ENCODE measurements at places on chromosomes 16 and 17.
A peak's percentile ranks its signal among the peaks of the same experiment; 100 is the strongest.

GRCh38 chr17:34797720-34798119 lies 163.5 kb downstream of the CCT6B start:
- DNase-seq = peak; percentile 39

DNA sequence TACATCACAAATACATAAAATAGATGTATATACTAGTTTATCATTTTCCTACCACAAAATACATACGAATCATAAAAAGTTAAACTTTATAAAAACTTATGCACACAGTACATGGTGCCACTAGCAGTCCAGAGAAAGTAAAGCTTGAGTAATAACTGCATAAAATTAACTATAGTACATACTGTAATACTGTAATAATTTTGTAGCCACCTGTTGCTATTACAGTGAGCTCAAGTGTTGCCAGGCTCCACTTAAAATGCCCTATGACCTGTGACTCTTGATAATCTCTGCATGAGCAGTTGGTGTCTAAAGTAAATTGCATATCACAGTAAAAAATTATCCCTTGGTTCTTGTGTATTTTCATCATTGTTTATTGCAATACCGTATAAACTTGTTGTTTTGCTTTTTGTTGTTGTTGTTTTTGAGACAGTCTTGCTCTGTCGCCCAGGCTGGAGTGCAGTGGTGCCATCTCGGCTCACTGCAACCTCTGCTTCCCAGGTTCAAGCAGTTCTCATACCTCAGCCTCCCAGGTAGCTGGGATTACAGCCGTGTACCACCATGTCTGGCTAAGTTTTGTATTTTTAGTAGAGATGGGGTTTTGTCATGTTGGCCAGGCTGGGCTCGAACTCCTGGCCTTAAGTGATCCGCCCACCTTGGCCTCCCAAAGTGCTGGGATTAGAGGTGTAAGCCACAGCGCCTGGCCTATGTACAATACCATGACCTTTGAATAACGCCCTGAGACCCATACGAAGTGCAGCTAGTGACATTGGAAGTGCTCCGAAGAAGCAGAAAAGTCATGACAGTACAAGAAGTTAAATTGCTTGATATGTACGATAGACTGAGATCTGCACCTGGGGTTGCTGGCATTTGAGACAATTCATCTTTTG lies 6.6 kb downstream of the LUC7L3 start:
- no peak for DNase-seq

- no peak for DNase-seq
Measured at GRCh38 chr17:9020824-9021157, 519 bp upstream of the NTN1 start.

- no peak for DNase-seq
Measured at GRCh38 chr16:17723531-17724134, 252.9 kb upstream of the XYLT1 start.

- DNase-seq = peak; percentile 16
Measured at GRCh38 chr16:495127-495748, 32.3 kb upstream of the CAPN15 start.

DNA sequence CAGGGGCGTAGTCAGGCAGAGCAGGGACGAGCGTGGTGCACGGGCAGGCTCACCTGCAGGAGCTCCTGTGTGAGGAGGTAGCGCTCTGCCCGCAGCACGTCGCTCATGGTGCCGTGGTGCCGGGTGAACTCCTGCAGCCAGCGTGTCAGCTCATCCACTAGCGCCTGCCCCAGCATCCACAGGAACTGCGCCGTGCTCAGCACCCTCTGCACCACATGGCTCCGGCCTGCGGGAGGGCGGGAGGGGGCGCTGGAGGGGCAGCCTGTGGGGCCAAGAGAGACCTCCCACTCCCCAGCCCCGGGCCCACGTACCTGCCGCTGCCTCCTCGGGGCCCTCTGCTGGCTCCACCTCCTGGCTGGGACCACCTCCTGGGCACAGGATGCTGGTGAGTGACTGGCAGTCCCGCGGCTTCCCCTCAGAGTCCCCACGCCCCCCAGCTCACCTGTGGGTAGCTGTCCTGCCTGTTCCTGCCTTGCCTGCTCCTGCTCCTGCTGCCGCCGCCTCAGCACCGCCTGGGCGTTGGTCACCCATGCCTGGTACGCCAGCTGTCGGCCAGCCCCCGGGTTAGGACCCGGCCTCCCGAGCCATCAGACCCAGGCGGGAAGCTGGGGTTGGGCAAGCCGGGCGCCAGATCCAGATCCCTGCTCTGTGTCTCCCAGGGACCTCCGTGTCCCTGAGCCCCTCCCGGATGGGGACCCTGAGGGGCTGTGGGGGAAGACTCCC lies 16.6 kb downstream of the CTU2 start:
- no peak for DNase-seq

- DNase-seq = no peak
Measured at GRCh38 chr17:34166352-34166751, 88.7 kb upstream of the CCL2 start.

GRCh38 chr16:19660432-19660831 lies 57.6 kb downstream of the KNOP1 start:
- DNase-seq = no peak

- no peak for DNase-seq
Measured at GRCh38 chr16:25040543-25040942, 25.4 kb upstream of the ARHGAP17 start.

DNA sequence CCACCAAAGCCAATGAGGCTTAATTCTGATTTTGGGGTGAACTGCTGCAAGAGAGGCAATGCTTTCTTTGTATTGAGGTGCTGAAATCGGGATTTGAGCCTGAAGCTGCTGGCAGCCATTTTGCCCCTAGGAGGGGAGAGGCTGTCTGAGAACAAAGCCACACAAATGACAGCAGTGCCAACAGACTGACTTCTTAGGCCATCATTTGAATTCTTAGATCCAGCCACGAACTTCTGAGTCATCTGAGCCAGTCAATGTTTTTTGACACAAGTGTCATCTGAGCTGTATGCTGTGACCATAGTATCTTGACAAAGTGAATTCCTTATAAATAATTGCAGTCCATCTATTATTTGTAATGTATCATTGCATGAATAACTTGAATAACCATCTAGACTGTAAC lies 29.0 kb downstream of the HYDIN start:
- DNase-seq = no peak

- DNase-seq = peak; percentile 63
Measured at GRCh38 chr17:76558198-76559095, 18.6 kb downstream of the PRCD start.

- no peak for DNase-seq
Measured at GRCh38 chr17:75828741-75829140, 15.5 kb downstream of the UNC13D start.

DNA sequence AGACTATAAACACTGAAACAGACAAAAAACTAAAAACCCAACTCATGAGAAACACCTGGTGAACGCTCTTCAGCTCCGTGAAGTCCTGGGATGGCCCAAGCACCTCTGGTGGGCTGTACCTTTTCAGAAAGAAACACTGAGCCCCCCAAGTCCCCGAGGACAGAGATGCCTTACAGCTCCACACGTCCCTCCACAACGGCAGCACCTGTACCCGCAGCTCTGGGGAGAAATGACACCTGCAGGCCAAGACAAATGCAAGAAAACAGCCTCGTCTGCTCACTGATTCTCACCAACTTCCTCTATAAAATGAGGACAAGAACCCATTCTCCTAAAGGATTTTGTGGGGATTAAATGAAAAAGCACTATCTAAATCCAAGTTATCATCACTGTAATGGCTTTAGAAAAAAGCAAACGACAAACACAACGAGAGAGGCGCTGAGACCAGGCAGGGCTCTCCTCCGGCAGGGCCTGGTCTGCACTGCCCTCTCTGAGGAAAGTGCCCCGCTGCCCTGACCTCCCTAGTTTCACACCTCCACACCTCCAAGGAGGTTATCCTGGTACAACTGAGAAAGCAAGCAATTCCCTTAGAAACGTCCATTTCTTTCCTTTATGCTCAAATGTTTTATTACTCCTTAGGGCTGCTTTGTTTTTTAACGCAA lies 114.9 kb downstream of the ZNF778 start:
- DNase-seq = no peak

DNA sequence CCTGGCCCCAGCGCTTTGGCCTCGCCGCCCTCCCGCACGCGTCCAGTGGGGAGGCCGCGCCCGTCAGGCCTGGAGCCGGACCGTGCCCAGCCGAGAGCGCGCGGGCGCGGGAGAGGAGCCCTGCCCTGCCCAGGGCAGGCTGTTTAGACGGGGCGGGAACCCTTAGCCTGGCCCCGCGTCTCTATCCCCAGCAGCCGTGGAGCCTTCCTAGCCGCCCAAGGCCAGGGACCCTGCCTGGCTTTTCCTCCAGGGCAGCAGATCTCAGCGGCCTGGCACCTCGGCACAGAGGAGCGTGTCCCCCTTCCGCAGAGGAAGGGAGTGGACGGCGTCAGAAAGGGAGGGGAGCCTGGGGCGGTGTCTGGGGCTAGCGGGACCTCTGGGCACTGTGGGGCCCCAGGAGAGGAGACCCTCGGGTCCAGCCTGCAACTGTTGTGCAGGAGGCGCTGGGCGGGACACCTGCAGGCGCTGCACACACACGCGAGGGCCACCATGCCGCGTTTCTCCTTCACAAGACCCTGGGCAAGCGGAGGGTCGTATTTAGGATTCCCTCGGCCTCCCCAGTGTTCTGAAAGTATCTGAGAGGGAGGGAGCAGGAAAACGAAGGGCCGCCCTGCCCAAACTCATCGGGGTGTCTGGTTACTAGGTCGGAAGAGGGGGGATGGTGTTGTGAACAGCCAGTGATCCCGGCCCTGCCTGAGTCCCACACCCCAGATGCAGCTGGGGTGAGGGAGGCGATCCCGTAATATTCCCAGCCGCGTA lies 2.3 kb upstream of the NPTX1 start:
- no peak for DNase-seq

DNA sequence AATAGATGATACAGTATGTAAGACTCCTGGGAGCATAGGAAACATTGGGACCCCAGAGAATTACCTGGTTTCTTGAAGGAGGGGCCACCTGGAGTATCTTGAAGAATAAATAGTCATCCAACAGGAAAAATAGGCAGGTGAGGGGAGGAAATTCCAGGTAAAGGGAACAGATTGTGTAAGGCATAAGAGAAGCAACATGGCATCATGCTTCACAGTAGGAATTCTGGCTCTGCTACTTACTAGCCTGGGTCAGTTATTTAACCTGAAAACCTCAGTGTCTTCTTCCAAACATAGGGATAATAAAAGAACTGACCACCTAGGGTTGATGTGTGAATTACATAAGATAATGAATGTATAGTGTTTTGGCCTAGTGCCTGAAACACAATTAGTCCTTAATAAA lies 122.1 kb downstream of the CA10 start:
- no peak for DNase-seq

GRCh38 chr16:76947749-76948148 lies 243.2 kb upstream of the MON1B start:
- no peak for DNase-seq

- DNase-seq = no peak
Measured at GRCh38 chr16:67269766-67270165, 9.6 kb upstream of the PLEKHG4 start.

DNA sequence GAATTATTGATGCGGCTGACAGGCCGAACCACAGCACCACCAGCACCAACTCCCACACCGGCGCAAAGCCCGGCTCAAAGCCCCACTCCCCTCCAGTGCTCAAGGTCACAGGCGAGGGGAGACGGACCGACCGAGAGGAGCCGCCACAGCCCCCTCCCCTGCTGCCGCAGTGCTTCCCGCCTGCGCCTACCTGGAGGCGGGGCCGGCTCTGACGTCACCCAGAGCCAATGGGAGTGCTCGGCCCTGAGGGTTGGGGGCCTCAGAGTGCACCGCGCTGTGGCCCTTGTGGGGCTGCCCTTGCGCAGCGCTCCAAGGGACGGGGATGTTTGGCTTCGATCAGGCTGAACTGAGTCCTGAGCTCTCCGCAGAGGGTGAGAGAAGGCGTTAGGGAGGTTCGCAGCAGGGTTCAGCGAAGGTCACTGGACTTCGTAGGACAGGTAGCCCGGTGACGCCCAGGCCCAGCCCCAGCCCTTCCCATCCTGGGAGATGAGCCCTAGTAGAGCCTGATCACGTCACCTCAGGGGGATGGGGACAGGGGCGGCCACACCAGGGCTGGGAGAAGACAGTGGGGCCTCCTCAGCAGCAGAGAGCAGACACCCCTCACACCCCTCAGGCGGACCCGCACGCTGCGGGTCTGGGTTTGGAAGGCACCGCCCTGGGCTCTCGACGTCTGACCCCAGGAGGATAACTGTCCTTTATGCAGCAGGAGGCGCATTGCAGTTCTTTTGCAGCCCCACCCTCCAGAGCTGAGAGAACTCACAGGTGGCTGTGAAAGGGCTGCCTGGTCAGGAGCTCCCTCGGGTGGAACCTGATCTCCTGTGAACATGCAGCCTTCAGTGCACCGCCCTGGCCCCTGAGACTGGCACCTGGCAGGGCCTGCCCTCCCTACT lies 1.5 kb downstream of the NDRG4 start:
- no peak for DNase-seq

DNA sequence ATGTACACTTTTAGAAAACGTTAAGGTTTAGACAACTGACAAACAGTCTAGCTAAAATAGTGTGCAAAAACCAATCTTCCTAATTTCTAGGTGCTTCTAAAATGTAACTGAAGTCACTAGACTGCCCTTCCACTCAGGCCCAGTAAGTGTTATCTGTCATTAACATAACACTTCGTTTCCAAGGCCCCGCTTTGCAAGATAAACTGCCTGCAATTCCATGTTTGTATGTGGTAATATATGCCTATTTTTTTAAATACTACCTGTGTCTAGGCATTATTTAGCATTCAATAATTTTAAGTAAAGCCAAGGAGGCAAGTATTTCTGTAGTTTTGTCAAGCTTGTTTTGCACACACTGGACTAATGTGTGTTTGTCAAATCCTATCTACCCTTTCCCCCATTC lies 3.2 kb downstream of the USP32 start:
- peak; percentile 86 for DNase-seq

DNA sequence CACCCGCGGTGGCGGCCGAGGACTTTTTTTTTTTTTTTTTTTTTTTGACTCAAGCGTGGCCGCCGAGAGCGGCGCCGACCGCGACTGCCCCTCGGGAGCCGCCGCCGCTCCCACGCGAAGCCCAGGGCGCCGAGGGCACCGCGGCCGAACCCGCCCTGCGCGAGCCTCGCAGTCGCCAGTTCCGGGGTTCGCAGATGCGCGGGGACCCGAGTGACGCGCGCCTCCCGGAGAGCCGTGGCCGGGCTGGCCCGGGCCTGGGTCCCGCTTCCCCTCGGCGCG lies 1.1 kb downstream of the METRNL start:
- DNase-seq = no peak

DNA sequence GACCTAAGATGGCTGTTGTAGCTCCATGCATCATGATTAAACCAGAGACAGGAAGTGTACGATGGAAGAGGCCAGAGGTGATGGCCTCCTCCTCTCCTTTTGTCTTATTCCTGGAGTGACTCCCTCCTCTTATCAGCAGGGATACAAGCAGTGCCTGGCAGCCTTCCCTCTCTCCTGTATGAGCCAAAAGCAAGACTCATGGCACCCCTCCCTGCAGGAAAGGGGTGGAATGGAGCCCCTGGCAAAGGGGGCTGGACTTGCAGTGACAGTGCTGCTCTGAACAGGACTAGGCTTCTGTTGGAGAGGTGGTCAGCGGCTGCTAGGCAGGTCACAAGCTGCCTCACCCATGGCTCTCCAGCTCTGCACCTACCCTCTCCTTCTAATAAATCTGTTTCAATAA lies 8.4 kb downstream of the TXNL4B start:
- DNase-seq = no peak

GRCh38 chr17:41530062-41531048 lies 2.2 kb upstream of the KRT19 start:
- peak; percentile 68 for DNase-seq

GRCh38 chr17:31513731-31514427 lies 122.4 kb downstream of the RAB11FIP4 start:
- DNase-seq = no peak

GRCh38 chr17:10646392-10646990 lies 10.6 kb downstream of the MYH3 start:
- peak; percentile 66 for DNase-seq
